ENCODE measurements at places on chromosomes 6 and 20.

GRCh38 chr20:46210672-46211330, 92.7 kb downstream of the CD40 start:
- DNase-seq, result no peak

GRCh38 chr6:90586546-90586835, 381 bp downstream of the MAP3K7 start:
- DNase-seq, result peak; percentile 26

GRCh38 chr6:11251553-11252360, 19.3 kb upstream of the NEDD9 start:
- no peak for DNase-seq

DNA sequence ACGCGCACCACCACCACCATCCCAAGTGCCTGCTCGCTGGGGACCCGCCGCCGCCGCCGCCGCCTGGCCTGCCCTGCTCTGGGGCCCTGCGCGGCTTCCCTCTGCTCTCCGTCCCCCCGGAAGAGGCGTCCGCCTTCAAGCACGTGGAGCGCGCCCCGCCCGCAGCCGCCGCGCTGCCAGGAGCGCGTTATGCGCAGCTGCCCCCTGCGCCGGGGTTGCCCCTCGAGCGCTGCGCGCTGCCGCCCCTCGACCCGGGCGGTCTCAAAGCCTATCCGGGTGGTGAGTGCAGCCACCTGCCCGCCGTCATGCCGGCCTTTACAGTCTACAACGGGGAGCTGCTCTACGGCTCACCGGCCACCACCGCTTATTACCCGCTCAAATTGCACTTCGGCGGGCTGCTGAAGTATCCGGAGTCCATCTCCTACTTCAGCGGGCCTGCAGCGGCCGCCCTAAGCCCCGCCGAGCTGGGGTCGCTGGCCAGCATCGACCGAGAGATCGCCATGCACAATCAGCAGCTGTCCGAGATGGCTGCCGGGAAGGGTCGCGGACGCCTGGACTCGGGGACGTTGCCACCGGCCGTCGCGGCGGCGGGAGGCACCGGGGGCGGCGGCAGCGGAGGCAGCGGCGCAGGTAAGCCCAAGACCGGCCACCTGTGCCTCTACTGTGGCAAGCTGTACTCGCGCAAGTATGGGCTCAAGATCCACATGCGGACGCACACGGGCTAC, 7.2 kb downstream of the PRDM13 start:
- DNase-seq, result no peak

DNA sequence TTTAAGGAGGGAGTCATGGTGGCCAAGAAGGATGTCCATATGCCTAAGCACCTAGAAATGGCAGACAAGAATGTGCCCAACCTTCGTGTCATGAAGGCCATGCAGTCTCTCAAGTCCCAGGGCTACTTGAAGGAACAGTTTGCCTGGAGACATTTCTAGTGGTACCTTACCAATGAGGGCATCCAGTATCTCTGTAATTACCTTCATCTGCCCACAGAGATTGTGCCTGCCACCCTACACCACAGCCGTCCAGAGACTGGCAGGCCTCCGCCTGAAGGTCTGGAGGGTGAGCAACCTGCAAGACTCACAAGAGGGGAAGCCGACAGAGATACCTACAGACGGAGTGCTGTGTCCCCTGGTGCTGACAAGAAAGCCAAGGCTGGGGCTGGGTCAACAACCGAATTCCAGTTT, 115.0 kb downstream of the HFE start:
- no peak for DNase-seq

GRCh38 chr6:2807342-2808090, 34.1 kb downstream of the SERPINB1 start:
- DNase-seq, result no peak

GRCh38 chr6:157326979-157327378, 3.7 kb upstream of the TMEM242 start:
- DNase-seq, result no peak

DNA sequence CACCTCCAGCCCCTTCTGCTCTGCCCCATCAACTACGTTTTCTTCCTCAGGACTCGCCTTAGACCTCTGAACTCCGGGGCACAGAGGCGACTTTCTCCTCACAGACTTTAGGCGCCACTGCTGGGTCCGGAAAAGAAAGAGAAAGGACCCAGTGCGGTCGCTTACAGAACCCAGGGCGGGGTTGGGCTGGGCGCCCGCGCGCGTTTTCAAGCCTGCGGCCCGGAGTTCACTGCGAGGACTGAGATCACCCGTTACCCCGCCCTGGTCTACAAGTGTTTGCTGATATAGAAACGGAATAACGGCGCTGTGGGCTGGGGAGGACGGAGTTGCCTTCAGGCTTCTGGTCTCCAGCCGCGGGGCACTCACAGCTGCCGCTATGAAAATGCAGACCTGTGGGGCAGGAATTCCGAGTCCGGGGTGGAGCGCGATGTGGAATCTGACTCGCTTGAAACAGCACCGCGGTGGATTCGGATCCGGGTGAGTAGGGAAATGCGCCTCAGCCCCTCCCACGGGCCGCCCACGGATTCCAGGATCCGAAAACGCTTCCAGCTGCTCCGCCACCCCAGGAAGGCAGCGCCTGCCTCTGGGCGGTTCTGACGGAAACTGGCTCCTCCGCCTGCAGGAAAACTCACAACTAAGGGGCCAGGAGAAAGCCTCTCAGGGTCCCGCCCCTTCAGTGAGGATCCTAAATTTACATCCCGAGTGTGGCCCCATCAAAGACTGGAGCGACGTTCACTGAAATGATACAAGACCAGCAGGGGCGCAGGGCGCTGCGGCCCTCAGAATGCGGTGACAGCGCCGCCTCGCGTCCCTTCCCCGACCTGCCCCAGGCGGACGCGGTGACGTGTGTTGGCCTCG, 29.4 kb downstream of the HLA-F start:
- DNase-seq, result peak; percentile 65

GRCh38 chr6:68628161-68628560, 6.9 kb upstream of the ADGRB3 start:
- DNase-seq, result no peak

DNA sequence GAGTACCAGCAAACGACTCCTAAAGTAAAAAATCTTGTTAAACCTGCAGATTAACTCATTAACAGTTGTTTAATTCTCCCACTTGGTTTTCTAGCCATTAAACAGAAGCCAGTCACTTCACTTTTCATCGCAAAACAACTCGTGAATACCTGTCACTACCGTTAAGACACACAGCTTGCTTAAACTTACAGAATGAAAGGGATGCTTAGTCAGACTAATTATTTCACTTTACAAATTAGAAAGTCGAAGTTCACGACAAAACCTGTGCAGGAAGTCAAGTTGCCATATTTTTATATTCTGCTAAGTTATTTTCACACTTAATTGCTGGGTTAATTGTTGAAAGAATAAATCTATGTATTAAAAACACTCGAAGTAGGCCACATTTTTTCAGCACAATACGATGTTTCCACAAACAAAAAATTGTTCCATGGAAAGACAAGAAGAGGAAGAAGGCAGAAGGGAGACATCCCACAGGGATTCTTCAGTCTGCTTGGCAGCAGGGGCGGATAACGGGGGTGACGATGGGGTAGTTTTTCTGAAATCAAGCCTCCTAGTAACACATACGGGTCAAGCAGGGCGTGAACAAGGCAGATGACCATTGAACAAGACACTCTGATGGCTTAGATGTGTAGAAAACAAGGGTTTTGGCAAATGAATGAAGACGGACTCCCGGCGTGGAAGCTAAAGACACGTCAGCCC, 933 bp downstream of the SSR1 start:
- no peak for DNase-seq

DNA sequence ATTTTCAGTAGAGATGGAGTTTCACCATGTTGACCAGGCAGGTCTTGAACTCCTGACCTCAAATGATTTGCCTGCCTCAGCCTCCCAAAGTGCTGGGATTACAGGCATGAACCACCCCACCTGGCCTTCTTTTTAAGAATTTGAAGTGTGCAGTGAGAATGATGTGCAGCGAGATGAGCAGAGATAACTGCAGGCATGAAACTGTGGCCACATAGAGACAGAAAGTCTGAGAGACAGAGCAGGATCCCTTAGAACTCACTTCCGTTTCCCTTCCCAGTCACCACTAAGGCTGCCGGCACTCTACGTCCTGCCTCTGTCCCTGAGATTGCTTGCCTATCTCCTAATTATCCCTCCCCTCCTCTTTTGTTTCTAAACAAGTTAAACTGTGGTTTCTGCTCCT, 27.2 kb downstream of the IL22RA2 start:
- no peak for DNase-seq

- no peak for DNase-seq
Measured at GRCh38 chr6:108531332-108531731, 29.4 kb upstream of the FOXO3 start.

DNA sequence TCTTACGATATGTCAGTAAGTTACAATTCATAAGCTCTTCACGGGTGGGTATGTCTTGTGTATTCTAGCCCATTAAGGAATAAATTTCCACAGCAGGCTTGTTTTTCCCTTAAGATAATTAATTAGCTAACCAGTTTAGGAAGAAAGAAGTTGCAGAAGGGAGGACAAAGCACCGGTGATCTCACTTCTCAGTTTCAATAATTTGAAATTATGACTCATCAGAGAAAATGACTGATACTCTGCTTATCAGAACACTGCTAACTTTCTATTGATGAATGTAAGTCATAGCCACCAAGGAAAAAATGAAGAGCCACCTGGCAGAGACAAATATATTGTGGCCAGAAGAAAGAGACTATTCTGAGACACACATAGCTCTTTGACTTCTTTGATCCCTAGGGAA, 35.0 kb upstream of the ENTPD6 start:
- DNase-seq, result no peak

DNA sequence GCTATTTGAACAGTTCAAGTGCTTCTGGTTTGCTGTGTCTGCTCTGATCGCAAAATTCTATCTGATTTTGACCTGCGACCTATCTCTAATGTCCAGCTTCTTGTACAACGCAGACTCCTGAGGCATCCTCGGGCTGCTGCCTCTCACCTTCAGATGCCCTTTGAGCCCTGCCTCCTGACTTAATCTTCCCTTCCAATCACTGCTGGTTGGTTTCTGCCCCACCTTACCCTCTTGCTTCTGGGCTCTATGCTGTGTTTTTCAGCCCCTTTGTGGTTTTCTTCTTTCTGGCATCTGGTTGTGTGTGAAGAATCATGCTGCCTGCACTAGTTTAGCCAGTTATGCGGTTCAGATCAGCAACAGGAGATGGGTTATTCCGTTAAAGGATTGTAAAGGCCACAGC, 131.2 kb upstream of the THEMIS start:
- DNase-seq, result no peak

DNA sequence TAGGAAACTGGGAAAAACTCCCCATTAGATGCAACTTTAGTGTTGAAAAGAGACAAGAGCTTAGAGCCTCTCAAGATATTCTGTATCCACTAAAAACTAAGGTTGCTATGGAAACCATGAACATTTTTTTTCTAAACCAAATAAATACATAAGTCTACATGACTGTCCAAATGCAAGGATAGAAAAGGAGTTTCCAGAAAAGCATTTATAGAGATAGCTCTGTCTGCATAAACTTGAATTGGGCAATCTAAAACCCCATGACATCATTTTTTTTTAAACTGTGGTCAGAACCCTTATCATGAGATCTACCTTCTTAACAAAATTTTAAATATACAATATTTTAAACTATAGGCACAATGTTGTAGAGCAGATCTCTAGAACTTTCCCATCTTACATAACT, 36.4 kb upstream of the FAM83B start:
- DNase-seq, result no peak

- DNase-seq, result no peak
Measured at GRCh38 chr6:2850538-2851113, 9.0 kb upstream of the SERPINB1 start.

- DNase-seq, result no peak
Measured at GRCh38 chr6:34056305-34057108, 89.4 kb downstream of the GRM4 start.

DNA sequence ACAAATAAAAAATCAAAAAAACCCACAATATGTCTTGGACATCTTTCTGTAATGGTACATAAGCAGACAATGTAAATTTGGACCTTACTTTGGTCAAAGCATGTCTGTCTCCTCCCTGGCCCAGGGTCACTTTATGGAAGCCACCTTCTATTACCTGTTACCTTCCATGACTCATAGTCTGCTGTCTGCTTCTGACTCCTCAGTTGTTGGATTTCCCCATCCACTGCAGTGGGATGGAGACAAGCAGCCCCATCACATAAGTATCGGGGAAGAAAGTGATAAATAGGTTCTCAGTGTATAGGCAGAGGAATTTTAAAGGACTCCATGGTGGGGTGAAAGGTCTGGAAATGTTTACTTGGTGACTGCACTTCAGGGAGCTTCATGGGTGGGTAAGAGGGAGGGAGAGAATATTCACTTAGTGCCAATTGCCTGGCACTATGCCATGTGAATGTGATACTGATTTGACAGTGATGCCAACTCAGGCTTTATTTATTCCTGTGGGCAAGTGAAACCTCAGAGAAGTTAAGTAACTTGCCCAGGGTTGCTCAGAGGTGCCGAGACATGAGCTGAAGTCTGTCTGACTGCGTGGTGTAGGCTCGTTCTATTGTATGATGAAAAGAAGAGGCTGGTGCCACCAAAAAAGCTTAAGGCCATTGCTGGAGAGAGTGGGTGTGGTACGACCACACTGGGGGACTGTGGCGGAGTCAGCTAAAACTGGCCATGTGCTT, 175.6 kb upstream of the RNF24 start:
- no peak for DNase-seq

DNA sequence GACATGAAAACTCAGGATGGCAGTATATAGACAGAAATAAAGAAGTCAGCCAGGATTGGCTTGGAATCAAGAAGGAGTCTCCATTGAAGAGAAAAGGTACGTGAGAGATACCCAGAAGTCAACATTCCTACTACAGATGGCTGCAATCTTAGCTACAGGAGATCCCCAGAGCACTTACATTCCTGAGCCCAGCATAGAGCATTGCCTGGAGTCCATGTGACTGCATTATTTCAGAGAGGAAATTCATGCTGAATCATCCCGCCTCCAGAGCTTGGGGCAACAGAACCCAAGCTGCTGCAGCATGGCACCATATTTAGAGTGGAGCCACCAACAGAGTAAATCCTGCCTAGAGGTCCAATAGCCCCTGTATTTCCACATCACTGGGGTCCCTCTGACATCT, 125.0 kb upstream of the GRIK2 start:
- DNase-seq, result no peak

DNA sequence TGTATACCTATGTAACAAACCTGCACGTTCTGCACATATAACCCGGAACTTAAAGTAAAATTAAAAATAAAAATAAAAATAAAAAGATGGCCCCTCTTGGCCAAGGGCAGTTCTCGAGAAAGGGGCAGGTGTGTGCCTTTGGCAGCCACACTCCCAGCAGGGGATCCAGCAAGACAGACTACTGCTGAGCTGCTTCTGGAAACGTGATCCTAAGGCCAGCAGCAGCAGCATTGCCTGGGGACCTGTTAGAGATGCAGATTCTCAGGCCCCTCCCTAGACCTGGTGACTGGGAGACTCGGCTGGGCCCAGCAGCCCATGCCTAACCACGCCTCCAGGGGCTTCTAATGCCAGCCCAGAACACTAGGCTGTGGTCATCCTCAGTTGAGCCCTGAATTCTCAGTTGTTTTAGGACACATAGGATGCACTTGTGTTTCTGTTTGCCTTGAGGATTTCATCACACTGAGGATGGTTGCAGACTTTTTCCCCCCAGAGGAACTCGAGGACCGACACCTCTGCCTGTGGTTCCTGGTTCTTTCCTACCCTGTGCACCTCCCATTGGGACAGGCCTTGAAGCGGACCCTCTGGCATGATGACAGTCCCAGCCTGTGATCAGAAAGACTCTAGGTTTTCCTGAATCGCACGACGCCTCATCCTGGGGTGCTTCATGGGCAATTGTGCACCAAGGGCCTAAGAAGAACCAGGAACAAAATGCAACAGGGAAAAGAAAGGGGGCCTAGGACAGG, 105.9 kb downstream of the TOX2 start:
- no peak for DNase-seq

GRCh38 chr6:155444120-155444917, 11.3 kb downstream of the NOX3 start:
- no peak for DNase-seq
